ENCODE measurements at places on chromosomes 7 and 10.

DNA sequence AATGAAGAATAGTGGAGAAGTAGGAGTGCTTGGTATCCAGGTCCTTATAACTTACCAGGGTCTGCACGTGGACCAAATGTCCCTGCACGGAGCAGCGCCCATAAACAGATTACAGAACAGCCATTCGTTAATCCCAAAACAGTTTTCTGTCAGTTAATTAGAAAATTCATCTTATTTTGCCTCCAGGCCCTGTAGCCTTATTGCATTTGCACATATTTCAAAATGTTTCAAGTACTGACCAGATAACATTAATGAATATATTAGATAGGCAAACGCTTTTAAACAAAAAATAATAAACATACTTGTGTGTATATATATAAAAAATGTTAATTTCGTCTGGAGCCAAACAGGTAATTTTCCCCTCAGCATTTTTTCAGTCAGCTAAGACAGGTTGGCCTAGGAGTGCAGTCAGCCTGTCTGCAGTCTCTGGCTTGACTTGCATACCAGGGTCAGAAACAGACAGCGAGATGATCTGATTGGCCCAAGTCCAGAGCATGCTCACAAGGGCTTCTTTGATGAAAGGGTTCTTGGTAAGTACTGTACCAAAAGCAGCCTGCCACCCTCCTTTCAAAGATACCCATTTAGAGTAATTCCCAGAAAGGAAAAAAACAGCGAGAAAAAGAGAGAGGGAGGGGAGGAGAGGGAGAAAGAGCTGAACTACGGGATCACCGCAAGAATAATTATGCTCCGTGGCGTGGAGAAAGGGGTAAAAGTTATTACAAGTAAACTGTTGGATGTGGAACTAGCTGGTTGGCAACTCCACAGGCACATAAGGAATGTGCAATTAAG lies 194.4 kb upstream of the TCF7L2 start:
- no peak for DNase-seq

GRCh38 chr10:70355051-70356021 lies 27.1 kb downstream of the LRRC20 start:
- no peak for DNase-seq

DNA sequence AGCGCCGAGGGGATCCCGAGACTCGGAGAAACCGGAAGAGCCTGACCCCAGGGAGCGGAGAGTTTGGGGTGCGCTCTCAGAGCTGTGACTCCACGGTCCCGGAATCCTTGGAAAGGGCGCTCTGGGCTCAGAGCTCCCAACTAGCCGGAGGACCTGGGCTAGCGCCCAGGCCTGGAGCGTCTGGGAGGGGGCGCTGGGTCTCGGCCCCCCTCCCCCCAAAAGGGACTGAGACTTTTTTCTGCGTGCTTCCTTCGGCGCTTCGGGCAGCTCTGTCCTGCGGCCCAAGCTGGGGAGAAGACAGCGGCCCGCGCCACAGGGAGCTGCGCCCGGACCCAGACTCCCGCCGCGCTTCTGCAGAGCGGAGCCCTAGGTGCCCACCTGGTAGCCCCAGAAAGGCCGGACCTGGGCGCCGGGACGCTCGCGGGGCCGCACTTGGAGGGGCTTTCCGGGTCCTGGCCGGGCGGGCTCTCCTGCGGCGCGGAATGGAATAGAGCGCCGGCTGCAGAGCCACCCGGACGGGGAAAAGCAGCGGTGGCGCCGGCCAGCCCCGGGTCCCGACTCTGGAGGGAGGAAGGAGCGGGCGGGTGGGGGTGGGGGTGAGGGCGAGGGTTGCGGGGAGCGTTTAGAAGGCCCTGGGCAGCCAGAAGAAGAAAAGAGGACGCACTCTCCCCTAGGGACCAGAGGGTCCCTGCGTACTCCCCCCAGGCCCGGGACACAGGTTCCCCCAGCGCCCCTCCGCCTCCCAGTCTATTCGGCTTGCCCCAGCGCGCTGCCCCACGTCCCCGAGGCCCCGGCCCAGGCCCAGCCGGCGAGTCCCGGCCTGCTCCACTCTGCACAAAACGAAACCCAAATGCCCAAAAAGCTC lies 4.7 kb downstream of the ZNF503 start:
- DNase-seq: peak; percentile 48

DNA sequence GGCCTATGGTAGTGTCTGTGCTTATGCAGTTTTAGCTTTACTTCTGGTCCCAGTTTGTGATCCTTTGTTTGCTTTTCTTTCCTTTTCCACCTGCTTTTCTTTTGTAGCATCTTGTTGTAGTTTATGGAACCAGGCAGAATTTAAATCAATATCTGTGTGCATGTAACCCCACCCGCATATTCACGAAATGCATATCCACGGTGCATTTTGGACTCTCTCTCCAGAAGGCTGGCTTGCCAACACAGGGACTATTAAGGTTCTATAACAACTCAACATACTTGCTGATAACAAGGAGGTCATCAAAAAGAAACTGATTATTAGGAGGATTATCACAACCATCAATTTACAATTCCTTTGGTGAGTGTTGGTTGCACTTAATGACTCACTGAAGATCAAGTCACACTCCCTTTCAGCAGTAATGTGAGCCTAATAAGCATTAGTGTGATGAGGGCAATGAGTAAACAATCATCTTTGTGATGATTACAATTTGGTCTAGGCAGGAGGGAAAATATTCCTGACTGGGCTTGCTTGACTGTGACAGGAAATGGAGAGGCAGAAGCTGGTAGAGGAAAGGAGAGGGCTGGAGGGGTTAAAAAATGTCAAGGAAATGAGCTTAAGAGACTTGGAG lies 378.6 kb downstream of the REEP3 start:
- no peak for DNase-seq

GRCh38 chr10:51427758-51428157 lies 271.6 kb downstream of the CSTF2T start:
- no peak for DNase-seq

GRCh38 chr10:43849551-43849950 lies 200.9 kb upstream of the ZNF32 start:
- DNase-seq: no peak

DNA sequence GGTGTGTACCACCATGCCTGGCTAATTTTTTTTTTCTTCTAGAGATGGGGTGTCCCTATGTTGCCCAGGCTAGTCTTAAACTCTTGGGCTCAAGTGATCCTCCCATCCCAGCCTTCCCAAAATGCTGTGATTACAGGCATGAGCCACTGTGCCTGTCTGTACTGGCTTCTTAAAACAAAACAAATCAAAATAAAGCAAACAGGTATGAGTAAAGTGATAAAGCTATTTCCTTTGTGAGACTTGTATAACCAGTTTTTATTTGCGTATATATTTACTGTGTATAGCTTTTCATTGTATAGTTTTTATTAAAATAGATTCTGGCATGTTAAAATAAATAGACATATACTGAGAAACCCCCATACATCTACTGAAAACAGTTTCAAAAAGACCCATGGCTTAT lies 14.3 kb downstream of the LCOR start:
- no peak for DNase-seq

GRCh38 chr10:8392216-8392615 lies 337.7 kb downstream of the GATA3 start:
- no peak for DNase-seq

DNA sequence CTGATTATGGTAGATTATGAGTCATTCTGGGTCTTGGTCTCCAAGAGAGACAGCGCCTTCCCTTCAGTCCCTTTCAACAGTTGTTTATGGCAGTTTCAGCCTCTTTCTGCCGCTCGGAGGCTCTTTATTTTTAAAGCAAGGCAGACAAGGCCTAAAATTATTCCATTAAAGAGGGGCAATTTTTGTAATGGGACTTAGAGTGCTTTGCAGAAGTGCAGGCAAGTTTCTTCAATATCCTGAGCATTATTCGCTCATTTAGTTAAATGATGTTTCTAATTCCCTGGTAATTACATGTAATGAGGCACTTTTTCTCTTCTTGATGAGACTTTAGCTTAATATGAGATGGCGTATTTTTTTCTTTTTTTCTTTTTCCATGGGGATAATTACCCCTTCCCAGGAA lies 33.6 kb downstream of the BUB3 start:
- DNase-seq: no peak

DNA sequence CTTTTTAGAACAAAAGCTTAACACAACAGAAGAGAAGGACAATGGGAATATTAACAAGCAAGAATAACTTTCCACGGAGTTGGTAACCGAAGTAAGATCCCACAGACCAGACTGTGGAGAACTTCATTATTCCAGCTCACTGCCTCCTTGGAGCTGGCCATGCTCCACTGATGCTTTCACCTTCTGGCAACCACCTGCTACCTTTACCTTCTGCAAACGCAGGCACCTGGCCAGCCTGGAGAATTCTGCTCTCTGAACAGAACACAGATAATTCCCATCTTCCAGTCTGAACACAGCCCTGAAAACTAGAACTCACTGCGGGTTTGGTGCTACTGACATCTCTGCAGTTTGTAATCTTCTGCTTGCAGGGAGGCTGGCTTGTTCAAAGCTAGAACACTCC lies 66.5 kb downstream of the JAZF1 start:
- no peak for DNase-seq

DNA sequence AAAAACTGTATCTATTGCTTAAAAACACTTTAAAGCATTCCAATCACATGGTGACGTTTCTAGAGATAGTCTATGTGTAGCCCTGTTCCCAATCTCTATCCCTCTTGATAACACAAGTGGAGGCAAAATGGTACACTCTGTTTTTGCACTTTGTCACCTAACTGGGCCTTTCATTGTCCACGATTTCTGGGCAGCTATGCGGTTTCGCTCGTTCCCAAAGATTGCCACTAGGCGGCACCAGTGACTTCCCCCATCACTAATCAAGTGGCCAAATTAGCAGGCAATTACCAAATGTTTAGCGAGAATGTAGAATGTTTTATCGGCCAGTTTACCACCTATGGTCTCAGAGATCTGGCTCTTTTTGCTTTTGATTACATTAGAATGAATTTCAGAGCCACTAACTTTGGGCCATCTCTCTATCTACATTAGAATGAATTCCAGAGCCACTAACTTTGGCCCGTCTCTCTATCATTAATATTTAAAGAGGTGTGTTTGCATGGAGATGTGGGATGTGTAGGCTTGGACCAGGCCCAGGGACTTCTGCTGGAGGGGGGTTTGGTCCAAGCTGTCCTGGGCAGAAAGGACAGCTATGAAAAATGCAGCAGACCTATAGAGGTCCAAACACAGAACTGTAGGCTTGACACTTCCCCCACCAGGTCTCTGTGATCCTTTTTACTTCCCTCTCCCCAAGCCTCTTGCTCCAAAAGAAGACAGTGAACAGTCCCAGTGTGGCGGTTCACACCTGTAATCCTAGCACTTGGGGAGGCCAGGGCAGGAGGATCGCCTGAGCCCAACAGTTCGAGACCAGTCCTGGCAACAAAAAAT lies 90.1 kb downstream of the EPC1 start:
- peak; percentile 68 for DNase-seq

DNA sequence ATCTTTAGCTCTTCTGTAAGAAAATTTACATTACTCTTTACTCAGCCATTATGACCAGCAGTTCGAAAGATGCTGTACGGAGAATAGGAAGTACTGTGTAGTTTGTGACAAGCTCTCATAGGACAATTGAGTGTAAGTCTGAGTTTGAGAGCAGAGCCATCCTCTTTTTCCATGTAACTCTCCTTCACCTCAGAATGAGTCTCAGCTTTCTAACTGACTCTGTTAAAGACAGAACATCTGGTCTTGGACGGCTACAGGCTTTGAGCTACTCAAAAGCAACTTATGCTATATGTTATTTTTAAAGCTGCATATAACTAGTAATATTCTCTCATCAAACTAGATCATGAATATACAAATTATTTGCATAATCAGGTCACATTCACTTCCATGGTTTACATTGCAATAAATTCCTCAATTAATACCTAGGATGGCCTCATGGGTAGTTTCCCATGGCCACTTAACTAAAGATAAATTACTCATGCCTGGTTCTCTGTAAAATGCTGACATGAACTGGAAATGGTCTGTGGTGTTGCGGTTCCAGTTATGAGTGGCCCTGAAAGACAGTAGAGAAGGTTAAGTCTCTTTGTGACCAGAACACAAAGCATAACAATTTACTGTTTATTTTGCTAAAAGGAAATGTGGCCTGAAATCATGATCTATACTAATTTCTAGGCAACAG lies 358.7 kb downstream of the PHF14 start:
- no peak for DNase-seq

DNA sequence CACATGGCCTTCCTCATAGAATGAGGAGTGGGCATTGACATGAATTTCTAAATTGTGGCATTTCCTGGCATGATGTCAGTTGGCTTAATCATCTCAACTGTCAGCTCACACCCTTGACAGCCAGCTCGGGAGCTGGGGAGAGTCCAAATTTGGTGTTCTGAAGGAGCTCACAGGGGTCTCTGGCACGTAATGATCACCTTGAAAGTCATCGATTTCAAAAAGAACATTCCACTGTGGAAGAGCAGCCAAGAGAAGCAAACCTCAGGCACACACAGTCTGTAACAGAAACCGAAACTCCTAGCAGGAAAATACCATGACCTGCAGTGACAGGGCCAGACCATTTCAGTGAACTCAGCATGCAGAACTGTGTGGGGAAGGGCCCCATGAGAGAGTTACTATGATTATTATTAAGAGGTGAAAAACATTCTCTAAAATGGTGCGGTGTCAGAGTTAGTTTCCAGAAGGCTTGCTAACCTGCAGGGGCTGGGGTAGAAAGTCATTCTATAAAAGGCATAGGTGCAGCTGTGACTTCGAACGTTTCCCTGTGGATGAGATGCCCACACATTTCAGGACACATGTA lies 26.4 kb upstream of the KLF6 start:
- DNase-seq: peak; percentile 55

- no peak for DNase-seq
Observed at GRCh38 chr7:1076184-1077072, 11.5 kb upstream of the GPER1 start.

- no peak for DNase-seq
Observed at GRCh38 chr7:157682064-157682945, 345.5 kb downstream of the DNAJB6 start.

DNA sequence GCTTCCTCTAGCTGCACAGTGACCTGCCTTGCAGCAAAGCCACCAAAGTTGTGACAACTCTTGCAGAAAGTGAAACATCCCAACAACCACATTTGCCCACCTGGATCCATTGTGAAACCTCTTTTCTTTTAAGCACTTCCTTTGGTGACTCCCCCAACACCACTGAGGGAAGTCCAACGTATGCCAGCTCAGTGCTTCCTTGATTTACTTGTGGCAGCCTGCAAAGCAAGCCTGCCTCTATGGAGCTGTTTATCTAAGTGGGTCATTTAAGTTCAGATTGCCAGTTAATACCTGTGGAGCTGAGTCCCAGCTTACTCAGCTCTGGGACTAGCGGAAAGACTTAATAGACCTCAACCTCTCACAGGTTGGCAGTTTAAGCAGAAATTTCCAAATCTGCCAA lies 230.8 kb upstream of the GHITM start:
- no peak for DNase-seq

DNA sequence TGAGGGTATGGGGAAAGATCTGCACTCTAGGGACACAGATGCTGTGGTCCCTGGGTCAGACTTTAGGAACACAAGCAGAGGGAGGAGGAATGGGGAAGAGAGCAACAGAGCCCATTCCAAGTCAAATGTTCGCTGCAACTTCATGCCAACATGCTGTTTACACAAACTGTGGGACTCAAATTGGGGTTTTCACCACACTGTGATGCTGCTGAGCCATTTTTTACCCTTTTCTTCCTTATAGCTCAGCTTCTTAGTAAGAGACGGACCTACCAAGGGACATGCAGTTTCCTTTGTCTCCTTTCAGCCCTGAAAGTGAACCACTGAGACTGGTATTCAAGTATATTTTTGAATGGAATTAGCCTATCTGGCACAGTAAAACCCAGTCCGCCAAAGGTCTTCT lies 64.3 kb upstream of the AGK start:
- no peak for DNase-seq
